AG08396 (cell line): ENCODE measurements at places on chromosomes 7 and 10.

DNA sequence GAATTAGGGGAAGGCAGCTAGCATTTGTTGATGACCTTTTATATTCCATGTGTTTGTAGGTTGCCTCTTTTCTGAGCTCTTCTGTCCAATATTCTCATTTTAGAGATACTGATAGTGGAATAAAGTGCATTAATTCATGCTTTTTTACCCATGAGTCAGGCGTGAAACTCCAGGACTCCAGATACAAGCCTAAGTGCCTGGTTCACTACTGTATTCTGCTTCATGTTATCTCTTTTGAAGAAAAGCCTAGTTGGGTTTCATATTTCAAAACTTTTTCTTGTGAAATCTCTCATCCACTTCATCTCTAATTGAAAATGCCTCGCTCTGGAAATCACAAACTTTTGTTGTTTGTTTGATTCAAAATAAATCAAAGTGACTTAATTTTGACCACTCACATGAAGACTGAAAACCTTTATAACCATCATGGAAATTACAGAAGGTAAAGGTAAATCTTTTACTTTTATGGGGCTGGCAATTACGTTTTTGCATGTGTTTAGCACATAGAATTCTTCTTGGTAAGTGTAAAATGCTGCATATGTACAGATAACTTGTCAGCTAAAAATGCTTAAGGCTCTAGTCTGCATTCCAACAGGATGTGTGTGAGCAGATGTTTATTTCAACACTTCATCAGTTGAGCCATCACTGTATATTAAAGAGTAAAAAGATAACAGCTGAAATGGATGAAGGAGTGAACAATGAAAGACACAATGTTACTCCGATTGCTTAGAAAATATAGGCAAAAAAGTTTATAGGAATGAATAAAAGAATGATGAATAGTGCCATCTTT, 961.8 kb upstream of the CELF2 start:
- no peak for DNase-seq

GRCh38 chr7:105187302-105188169, 173.5 kb downstream of the KMT2E start:
- DNase-seq: no peak

GRCh38 chr10:110845756-110846620, 25.7 kb upstream of the PDCD4 start:
- no peak for DNase-seq

DNA sequence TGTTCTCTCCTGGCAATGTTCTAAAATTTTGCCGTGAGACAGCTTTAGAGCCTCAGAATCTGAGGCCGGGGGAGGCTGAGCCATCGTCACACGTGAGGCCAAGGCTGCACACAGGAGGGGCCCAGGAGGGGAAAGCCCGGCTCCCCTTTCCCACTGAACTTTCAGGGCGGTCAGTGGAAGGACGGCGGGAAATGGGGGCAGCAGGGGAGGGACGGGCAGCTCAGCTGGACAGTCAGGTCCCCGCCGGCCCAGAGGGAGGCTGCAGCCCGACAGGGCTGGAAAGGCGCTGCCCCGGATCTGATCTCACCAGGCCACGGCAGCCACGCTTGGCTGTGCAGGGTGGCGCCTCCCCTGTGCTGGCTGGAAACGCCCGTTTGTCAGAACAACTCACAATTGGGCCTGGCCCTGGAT, 43.3 kb upstream of the ADGRA1 start:
- no peak for DNase-seq

- DNase-seq: no peak
Observed at GRCh38 chr7:46960970-46961369, 620.9 kb downstream of the TNS3 start.

GRCh38 chr7:152637161-152637560, 38.8 kb downstream of the XRCC2 start:
- DNase-seq: no peak

GRCh38 chr7:140231771-140232491, 55.1 kb upstream of the KDM7A start:
- DNase-seq: no peak

DNA sequence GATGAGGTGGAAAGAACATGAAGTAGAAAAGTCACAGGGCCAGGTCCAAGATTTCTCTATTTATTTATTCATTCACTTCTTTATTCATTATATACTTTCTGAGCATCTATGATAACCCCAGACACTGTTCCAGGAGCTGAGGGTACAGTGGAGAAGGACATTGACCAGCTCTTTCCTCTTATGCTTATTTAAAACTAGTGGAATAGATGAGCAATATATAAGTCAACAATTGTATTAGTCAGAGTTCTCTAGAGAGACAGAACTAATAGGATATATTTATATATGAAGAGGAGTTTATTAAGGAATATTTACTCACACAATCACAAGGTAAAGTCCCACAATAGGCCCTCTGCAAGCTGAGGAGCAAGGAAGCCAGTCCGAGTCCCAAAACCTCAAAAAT, 15.0 kb upstream of the GPR37 start:
- no peak for DNase-seq

DNA sequence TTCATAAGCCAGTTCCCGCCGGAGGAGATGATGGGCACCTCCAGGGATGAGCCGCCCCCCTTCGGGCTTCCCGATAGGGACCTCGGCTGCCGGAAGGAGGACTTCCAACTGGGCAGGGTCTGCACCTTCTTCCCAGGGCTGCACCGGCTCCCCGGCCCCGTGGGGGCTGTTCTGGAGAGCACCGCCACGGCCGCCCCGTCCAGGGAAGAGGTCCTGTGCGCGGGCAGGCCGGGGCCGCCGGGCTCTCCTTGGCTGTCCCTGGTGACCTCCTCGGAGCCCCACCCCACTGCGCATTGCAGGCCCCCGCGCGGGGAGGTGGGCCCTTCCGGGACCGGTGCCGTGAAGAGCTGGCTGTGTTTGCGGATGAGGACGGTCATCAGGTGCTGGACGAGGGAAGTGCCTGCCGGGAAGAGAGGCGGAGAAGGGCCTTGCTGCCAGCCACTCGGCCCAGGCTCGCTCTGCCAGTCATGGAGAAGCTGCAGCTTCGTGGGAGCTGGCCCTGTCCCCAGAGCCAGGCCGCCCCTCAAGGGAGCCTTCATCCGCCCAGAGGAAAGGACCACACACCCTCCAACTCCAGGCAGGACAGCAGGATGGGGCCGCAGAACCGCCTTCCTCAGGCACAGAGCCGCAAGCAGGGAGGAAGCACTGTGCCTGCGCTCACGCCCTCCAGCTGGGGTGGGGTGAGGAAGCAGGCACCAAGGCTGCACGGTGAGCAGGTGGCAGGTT, 144.4 kb downstream of the MAPK8 start:
- no peak for DNase-seq

- DNase-seq: no peak
Observed at GRCh38 chr10:13347043-13347499, 1.0 kb downstream of the SEPHS1 start.

GRCh38 chr10:79342811-79343561, 4.3 kb upstream of the PPIF start:
- no peak for DNase-seq

DNA sequence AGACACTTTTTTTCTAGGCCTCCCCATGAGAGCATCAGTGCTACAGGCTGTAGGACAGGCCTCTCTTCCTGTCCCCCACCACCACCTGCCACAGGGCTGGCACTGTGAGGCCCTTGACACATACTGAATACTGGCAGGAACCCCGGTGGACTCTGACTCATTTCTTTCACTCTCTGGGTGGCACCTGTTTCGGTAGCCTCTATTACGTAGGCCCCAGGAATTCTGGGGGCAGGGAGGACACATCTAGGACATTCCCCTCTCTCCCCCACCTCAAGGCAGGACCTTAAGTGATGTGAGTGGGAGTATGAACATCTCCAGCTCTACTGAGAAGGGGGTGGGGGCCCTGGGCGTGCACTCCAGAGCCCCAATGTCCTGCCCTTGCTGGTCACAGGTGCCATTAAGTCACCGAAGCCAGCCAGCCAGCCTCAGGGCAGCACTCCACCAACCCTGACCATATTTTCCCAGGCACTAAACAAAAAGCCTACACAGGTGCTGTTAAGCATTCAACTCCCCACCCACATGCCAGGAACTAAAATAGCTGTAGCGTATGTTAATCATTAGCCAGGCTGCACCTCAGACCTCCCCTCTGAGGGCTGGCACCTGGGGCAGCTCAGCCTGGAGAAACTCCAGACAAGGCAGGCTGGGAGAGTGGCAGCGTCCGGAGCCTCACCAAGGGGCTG, 8.9 kb downstream of the ANXA11 start:
- no peak for DNase-seq

- DNase-seq: no peak
Observed at GRCh38 chr10:24452030-24452429, 243.1 kb downstream of the KIAA1217 start.

DNA sequence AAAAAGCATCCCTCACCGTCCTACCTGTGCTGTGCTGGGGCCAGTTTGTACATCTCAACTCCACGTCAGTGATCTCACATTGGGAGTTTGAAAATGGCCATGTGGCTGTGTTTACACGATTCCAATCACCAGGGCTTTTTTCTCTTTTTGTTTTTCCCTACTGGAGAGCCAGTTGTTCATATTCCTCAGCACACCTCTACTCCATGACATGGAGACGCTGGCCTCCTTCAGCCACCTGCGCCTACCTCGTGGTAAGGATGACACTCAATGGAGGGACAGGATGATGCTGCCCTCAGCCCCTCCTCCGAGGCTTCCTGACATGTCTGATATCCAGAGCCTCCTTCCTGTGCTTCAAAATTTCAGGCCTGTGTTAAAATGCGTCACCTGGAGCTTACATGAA, 10.3 kb downstream of the CLRN3 start:
- no peak for DNase-seq

- no peak for DNase-seq
Observed at GRCh38 chr7:139104091-139104450, 5.4 kb downstream of the ZC3HAV1 start.

DNA sequence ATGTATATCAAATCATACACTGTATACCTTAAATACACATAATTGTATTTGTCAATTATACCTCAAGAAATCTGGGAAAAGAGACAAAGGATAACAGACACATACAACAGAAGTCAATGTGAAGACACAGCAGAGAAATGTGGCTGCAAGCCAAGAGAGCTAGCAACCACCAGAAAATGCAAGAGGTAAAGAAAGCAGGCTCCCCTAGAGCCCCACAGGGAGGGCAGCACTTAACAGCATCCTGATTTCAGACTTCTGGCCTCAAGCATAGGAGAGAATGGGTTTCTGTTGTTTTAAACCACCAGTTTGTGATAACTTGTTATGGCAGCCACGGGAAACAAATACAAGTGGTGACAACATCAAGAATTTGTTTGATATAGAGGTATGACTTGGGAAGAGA, 1197.2 kb downstream of the SORCS1 start:
- no peak for DNase-seq

GRCh38 chr7:35025369-35025870, 11.9 kb downstream of the DPY19L1 start:
- no peak for DNase-seq

DNA sequence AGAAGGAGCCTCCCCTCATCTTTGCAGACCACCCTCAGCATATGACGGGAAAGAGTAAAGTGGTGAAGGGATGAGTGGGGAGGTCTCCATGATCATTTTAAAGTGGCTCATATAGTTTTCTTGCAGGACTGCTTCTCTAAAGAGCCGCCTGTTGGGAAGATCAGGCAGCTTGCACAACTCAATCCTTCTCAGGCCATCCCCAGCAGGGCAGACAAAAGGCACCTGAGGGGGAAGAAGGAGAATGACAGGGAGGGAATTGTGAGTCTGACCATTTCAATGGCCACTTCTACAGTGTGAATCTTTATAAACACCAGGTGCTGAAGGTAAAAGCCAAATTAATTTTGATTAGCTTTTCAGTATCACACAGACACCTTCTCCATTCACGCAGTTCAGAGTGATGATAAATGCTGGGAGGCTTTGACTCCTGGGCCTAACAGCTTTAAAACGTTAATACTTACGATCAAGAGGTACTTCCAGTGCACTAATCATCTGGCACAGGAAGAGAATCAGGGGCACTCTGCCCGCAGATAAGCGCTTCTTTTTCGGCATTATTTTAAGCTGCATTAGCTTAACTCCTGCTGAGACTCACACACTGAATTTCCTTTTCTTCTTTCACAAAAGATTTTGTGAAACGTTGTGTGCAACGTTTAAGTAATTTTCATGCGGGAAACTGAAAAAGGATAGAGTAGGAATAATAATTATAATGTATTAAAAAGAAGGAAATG, 109.5 kb upstream of the LAMB4 start:
- DNase-seq: no peak

- no peak for DNase-seq
Observed at GRCh38 chr7:264541-265191, 25.3 kb upstream of the FOXL3 start.

DNA sequence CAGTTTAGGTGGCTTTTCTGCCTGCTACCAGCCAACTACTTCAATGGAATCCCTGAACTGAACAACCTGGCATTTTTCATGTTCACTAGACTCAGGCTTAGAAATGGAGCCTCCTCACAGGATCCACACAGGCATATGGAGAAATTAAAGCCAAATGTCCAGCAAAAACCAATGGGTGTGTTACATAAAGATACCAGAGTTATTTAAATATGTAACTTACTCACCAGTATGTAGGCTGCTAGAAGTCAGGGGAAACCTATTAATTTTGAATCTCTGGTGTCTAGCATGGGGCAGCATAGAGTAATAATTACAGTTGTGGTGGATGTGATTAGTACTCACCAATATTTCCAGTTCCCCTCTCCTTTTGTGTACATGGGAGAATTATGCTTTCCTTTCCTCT, 383.6 kb downstream of the LRMDA start:
- no peak for DNase-seq

GRCh38 chr10:110203500-110204455, 3.6 kb upstream of the MXI1 start:
- no peak for DNase-seq

GRCh38 chr10:91682912-91683311, 50.0 kb upstream of the PPP1R3C start:
- no peak for DNase-seq

DNA sequence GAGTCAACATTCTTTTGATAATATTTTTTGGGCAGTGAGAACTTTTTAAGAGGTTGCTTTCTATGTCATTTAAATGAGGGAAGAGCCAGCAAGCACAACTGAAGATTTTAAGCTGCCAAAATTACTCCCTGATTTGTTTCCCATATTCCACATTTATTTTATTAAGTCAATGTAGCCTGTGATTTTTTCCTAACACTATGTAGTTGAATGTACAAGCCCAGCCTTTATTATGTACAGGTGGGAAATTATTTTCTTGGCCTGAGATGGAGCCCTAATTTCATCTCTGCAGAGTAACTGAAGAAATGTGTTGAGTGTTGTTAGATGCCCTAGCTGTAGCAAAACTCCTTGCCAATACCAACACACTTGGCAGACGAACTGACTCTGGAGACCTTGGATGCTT, 83.1 kb upstream of the MINDY3 start:
- no peak for DNase-seq

DNA sequence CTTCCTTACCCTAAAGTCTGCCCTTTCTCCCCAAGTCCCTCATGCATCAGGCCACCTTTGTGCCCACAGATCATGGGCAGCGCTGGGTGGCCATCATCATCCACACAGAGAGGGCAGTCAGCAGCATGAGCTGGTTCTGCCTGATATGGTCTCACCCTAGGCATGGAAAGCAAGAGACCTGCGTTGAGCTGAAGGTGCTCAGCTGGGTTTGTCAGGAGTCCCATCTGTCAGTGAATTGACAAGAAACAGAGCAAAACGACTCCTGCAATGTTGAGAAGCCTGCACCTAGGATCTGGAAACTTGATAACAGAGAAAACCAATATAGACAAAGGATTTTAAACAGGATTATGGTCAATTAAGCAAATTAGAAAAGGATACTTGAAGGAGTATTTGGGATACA, 242.7 kb upstream of the PRSS1 start:
- no peak for DNase-seq

- no peak for DNase-seq
Observed at GRCh38 chr7:125184801-125185200, 255.2 kb upstream of the POT1 start.

- no peak for DNase-seq
Observed at GRCh38 chr10:132679217-132679595, 106.7 kb downstream of the NKX6-2 start.

GRCh38 chr10:128035557-128035973, 90.7 kb downstream of the MKI67 start:
- DNase-seq: peak; percentile 75
